ENCODE measurements at places on chromosomes 6 and 20.

- DNase-seq, result peak; percentile 58
Measured at GRCh38 chr6:90940812-90941481, 354.1 kb upstream of the MAP3K7 start.

DNA sequence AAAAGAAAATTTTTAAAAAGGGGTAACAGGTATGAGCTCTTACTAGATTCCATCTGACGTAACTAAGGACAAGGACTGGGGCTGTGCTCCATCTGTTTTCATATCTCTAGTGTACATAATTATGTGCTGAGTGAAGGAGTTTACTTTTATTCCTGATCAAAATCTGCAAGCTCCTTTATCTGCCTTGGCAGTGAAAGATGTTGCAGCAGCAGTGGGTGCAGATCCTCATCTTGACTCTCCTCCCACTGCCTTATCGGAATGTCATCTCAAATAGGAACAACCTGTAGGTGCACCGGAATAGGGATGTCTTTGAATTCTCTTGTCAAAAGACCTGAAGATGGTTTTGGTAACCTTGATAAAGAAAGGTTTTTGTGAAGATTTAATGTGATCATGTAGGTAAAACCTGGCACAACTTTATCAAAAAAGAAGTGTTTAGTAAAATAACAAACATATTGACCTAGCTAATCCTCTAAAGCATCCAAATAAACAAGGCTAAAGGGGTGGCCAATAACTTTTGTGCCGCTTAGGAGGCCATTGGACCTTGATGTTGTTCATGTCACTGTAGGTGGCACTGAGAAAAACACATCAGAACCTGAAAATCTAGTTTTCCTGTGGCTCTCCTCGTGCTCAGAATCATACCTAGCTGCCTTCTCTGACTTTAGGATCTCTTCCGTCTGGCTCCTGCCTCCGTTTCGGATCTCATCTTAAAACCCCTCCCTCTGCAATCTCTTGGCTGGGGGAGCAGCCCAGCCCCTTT is 19.0 kb upstream of the SLC16A10 start:
- DNase-seq, result no peak

- DNase-seq, result peak; percentile 76
Measured at GRCh38 chr20:25233016-25233772, 14.7 kb upstream of the PYGB start.

DNA sequence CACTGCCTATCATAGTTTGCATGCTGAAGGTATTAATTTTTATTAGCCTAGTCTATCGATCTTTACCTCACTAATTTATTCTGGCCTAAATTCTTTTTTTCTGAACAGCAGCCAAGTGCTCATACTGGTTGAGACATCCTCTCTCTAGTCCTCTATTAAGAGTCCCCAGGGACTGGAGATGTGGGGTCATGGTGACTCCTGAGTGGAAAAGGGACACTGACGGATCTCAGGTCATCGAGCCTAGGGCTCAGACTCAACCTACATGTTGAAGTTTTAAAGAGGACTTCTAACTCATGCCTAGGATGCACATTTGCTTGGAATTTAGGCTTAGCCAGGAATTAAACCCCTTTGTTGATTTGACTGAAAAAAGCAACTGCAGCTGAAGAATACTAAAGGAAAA is 378.1 kb downstream of the BTBD9 start:
- no peak for DNase-seq

- DNase-seq, result no peak
Measured at GRCh38 chr6:118869894-118870589, 23.9 kb upstream of the ASF1A start.

DNA sequence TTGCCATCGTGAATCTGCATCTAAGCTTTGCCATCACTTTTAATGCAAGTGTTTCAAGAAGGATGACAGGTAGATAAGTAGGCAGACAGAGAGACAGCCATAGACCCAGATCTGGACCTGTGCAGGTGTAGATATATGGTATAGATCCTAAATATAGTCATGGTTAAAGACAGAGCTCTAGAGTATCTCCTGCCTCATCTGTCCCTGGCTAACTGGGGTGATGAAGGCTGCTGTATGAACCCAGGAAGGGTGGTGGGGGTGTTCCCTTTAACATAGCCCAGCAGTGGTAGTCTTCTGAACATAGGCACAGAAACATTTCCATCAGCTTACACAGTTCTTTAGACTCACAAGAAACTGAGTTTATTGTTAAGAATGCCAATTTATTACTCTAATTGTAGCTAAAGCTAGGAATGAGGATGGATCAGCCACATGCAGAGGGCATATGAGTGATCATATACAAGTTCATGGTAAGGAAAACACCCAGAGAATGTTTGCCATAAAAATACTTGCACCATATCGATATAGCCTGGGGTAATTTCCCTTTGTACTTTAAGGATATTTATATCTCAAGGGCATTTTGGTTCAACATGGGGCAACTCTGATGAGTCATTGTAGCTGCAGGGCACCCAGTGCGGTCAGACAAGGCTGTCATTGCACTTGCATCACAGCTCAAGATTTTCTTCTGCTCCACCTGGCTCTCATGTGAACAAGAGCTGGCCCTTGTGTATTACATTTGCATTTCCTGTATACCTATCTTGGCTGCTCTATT is 587.2 kb downstream of the EPM2A start:
- DNase-seq, result no peak

GRCh38 chr6:62445521-62445920 is 159.5 kb upstream of the KHDRBS2 start:
- DNase-seq, result no peak

GRCh38 chr6:107353773-107354382 is 105.5 kb downstream of the PDSS2 start:
- DNase-seq, result peak; percentile 23

DNA sequence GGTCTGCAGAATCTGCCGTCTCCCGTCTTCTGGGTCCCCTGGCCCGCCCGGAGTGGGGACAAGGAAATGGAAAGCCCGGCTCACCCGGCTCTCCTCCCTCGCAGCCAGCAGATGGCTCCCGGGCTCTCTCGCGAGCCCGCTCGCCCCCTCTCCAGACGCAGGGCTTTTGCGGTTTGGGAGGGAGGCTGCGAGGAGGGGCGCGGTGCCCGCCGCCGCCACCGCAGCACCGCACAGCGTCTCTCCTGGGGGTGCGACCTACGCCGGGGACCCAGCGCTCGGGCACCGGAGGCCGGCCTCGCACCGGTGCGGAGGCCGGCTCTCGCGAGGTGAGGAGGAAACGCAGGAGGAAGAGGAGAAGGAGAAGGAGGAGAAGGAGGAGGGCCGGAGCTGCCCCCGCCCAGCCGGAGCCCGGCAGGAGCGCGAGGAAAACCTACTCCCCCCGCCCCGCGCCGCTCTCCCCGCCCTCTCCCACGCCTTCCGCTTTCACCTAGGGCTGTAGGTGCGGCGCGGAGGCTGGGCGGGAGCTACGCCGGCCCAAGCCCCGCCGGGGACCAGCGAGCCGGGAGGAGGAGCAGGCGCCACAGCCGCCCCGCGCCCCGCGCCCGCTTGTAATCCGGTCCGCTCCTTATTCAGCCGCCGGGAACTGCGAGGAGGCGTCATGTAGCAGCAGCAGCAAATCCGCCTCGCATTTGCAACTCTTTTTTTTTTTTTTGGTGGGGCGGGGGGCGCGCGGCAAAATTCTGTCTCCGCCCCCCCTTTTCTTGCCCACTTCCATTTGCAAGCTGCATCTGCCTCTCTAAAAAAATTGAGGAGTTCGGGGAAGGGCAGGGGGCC is at the start of gene CARMIL1:
TSS of gene CARMIL1 (plus strand) at position 461 of the 834 bp plus-strand sequence. CDS start 422 bp downstream, outside the sequence.
- peak; percentile 89 for DNase-seq

DNA sequence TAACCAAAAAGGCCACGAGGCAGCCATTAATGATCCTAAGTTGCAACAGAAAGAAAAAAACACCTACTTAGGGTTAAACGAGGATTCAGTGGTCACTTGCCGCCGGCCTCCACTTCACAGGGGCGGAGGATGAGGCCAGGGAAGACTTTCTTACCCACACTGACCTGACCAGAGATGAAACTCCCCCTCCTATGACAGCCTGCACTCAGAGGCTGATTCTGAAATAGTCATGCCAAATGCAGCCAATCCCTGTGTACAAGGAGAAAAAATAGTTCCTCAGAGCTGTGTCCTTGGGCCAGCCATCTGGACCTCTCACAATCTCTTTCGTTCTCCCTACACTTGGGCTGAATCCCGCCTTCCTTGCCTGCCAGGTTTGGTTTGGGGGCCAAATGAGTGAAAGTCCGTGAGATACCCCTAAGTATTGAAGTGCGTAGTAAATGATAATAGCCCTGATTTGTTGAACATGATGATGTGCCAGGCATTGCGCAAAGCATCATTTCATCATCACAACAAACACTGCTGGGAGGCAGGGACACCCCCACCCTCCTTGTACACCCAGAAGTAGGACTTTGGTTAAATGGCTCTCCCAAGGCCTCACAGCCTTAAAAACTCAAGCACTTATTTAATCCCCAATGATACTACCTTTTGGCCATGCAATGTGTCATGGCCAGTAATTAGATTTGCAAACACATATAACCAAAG is 3.2 kb upstream of the IRF4 start:
- DNase-seq, result no peak

DNA sequence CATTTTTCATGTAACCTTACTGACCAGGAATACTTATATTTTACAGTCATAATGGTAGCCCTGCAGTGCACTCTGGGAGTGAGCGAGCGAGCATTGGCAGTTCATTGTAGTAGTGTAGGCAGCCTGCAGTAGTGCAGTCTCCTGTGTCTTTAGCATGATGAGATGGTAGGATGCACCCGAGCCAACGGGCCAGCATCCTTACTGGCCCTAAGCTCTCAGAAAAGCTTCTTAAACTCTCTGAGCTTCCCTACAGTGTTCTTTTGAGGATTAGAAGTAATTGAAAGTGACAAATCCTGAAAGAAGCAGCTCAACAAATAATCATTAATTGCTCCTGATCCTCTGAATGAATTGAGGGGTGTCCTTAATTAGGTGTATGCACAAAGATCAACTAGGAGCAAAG is 20.9 kb downstream of the SLC9A8 start:
- DNase-seq, result no peak

DNA sequence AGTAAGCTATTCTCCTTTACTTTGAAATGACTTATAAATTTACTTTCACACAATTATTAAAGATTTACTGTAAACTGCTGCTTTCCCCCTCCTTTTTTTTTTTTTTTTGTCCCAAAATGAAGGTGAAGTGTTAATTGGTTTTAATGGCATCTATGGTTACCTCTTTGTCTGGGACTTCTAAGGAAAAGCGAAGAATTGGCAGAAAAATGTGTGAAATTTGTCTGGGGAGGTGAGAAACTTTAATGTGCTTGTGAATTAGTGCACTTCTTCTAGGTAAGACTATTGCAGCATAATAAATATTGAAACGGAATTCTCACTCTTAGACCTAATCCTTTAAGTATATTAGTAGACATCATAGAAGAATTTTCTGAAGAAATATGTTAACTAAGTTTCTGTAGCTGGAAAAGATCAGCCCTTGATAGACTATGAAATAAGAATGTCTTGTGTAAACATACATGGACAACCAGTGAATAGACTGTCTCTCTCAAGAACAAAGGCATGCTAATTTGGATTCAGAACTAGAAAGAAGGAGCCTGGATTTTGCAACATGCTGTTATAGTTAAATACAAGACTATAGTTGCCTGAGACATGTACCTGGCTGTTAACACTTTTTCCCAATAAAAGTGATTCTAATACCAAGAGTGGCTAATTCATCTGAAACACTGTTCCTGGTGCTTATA is 23.9 kb downstream of the FLRT3 start:
- no peak for DNase-seq

DNA sequence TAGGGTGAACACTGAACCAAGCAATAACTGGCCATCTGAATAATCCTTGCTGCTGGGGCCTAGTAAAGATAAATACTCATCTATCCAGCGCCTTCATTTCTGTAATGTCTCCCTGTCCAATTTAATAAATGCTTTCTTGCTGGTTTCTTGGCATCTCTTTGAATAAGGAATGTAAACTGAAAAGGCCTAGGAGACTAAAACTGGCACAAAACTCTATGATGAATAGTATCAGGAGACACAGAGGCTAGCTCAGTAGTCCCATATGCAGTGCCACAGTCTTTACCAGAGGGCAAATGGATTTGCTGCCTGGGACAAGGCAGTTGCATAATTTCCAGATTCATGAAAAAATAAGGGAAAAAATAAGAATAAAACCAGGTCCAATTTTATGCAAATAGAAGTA is 324.4 kb downstream of the CENPW start:
- DNase-seq, result no peak

- DNase-seq, result no peak
Measured at GRCh38 chr20:18440403-18440802, 26.4 kb downstream of the DZANK1 start.

- no peak for DNase-seq
Measured at GRCh38 chr6:56101141-56101553, 146.2 kb downstream of the COL21A1 start.

GRCh38 chr20:49863666-49864065 is 51.0 kb downstream of the SLC9A8 start:
- DNase-seq, result peak; percentile 95

DNA sequence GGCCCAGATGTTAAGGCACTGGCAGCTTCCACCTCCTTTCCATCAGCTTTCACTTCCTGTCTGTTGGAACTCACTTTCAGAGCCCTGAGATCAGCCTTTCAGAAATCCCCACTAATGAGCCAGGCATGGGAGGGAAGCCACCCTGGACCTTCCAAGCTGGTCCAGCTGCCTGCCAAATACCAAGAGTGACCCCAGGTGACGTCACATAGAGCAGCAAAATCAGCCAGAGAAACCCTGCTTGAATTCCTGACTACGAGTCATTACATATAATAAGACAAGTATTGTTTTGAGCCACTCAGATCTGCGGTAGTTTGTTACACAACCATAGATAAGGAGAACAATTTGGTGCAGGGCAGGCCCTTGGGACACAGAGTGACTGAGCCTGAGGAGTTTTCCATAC is 556.0 kb upstream of the JAG1 start:
- peak; percentile 41 for DNase-seq

DNA sequence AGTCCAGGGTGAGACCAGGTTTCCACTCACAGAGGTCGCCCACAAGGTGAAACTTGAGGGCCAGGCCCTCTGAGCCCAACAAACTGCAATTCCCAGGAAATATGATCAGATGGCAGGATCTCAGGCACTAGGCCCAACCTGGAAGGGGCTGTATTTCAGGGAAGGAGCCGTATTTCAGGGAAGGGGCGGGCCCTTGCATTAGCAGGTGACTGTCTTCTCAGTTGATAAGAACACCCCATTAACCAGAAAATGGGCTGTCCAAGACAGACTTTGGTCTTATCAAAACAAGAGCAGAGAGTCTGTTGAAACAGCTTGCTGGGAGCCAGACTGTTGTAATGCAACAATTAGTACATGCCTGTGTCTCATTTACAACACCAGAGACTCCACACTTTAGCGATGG is 10.9 kb upstream of the BNIP5 start:
- DNase-seq, result no peak

DNA sequence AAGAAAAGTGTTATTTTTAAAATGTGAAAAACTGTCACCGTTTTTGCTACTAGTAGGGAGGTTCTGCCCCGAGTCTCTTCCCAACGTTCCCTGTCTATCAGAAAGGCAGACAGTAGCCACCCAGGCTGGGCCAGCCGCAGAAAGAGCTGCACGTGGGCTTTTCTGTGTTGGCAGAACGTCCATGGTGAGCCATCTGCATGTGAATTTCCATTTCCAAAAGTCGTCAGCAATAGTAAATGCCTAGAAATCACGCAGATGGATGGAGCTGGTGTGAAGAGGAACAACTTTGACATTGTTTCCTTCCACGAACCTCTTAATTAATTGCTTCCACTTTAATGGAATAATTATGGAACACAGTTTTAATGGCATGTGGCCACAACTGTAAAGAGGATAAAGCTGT is 97.5 kb downstream of the FAM120B start:
- DNase-seq, result peak; percentile 92

- DNase-seq, result no peak
Measured at GRCh38 chr6:72969666-72970065, 255.6 kb downstream of the KHDC1L start.

- DNase-seq, result no peak
Measured at GRCh38 chr20:20808016-20808415, 95.6 kb upstream of the RALGAPA2 start.
